ENCODE measurements at places on chromosomes 12 and 14. TPM values are rescaled to one million over a fixed set of nuclear protein-coding genes. Genes with fewer than 3 reads are reported as not detected.

ARHGDIB gene
- total RNA-seq, result 785 TPM

DNA sequence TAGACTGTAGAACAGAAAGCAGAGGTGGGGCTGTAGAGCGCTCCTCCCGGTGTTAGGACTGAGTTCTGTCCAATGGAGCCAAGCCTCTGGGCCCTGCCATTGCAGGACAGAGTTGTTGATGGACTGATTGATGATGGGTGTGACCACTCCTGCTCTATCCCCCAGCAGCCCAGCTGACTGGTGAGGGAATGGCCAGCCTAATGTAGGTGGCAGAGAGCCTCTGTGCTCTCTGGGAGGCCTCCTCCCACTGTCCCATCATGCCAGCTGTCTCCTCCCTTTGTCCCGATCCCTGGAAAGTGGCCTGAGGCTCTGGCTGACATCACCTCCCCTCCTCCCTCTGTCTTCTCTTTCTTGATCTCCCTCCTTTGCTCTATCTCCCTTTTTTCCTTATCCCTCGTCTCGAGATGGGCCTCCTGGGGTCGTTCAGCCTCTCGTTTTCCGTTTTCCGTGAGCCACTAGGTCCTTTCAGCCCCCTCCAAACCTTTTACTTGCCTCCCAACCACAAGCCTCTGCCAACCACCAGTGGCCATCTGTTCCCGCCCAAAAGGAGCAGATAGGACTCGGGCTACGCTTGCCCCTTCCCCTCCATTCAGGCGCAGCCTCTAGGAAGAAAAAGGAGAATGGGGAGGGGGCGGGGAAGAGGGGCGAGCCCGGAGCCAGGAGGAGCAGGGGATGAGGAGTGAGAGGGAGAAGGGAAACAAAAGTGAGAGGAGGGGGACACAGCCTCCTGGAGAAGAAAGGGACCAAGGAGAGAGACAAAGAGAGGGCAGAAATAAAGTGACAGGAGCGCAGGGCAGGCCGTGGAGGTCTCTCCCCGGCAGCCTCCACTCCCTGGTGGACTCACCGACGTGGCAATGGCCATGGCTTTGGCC is 572 bp downstream of the EFS start:
- no peak for DNase-seq

DDX24 gene
- total RNA-seq, result 320 TPM

SERPINA1 gene
- total RNA-seq, result 0.51 TPM

TMEM30B gene
- 0.17 TPM for total RNA-seq

MYH6 gene
- not detected for total RNA-seq

GRCh38 chr14:40889126-40889525 is 717.5 kb upstream of the LRFN5 start:
- no peak for DNase-seq

GRCh38 chr14:45084946-45085346 is 1.0 kb downstream of the PRPF39 start:
- no peak for DNase-seq

- no peak for DNase-seq
Measured at GRCh38 chr12:97306147-97306546, 156.5 kb upstream of the RMST start.

KCNJ8 gene
- not detected for total RNA-seq

- DNase-seq, result no peak
Measured at GRCh38 chr12:5985471-5985870, 40.4 kb upstream of the ANO2 start.

DNA sequence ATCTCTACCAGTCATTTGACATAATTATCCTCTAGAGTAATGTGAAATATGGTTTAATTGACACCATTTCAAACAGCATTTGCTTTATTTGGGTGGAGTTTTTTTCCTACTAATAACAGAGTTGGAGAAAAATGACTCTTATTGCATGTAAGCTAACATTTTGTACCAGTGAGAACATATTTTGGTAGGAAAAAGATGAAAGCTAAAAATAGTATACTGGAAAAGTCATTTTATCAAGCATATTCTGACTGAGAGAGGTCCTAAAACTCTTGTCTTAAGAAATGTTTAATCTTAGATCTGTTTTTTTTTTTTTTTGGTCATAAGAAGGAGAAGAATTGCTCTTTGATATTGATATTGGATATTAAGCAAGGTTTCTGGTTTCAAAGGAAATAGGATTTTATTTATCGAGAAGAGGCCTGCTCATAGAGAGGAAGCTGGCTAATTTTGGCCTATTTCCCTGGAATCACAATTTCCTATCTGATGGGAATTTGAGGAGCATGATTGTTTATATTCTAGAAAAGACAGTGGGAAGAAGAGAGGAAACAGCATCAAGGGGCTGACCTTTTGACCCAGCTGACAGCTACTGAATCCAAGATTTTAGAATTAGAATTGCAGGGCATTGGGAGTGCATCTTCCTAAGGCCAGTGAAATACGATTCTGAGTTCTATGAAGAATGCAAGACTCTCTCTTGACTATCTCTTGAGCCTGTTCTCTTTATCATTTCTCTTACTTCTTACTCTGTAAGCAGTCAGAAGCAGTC is 19.4 kb downstream of the OTOGL start:
- no peak for DNase-seq

ZNF891 gene
- total RNA-seq, result 6.6 TPM

- no peak for DNase-seq
Measured at GRCh38 chr12:120702637-120703036, 7.6 kb upstream of the UNC119B start.

DNA sequence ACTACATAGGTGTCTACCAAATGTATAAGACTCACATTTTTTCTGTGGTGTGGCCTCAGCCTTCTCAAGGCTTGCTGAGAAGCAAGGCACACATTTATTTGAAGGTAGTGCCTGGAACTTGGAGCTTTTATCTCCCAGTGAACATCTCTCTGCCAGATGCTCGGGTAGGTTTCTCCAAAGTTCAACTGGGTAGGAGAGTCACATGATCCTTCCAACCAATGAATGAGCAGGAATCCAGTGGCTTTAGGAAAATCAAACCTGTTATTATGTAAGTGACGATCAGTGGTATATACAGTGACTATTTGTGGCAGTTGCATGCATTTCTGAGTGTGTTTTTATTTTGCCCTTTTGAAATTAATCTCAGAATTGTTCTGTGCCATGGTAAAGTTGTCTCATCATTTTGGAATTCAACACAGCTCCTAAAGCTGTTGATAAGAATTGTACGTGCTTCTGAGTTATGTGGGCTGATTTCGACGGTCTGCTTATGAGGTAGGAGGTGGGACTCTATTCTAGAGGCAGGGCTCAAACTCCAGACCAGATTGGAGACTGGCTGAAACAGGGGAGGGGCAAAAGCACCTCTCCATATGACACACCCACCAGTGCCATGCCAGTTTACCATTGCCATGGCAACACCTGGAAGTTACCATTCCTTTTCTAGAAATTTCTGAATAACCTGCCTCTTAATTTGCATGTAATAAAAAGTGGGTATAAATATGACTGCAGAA is 57.6 kb downstream of the EID3 start:
- DNase-seq, result no peak

DNA sequence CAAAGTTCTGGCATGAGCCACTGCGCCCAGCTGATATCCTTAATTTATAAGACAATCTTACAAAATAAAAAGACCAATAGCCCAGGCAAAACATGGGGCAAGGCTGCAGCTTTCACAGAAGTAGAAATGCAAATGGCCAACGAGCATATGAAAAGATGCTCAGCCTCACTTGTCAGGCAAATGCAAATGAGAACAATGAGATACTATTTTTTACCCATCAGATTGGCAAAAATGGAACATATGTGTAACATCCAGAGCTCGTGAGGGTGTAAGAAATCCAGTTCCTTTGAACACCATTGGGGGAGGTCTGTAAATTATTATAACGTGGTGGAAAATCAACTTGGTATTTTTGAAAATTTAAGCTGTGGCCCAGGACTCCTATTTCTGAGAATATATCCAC is 14.6 kb downstream of the MAP1LC3B2 start:
- no peak for DNase-seq

DNA sequence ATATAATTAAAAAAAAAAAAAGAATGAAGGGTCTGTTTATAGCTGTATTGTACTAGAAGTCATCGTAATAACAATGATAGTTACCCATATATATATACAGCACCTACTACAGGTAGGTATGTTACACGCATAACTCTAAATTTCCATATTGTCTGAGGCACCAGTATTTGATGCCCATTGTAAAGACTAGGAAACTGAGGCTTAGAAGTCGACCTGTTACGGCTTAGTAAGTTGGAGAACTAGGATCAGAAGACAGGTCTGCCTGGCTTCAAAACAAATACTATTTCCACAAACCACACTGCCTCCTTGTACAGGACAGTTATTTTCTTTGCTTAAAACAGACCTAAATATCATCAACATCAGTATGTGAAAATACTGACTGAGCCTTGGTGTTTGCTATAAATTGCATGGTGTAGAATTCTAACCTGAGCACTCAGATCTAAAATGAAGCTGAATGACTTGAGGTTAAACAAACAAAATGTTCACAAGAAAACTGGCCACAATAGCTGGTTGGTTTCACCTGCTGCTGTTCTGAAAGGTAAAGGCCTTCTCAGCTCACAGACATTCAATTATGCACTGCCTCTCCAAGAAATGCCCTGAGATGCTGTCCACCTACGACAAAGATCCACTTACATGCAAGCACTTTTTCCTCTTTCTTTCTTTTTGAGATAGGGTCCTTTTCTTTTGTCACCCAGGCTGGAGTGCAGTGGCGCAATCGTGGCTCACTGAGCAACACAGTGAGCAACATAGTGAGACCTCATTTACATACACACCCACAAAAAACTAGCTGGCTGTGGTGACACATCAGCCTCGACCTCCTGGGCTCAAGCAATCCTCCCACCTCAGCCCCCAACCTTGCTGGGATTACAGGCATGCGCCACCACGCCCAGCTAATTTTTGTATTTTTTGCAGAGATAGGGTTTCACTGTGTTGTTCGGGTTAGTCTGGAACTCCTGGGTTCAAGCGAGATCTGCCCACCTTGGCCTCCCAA is 35.7 kb downstream of the SSH1 start:
- no peak for DNase-seq

- no peak for DNase-seq
Measured at GRCh38 chr14:54936816-54937215, 34.2 kb upstream of the GCH1 start.

- DNase-seq, result no peak
Measured at GRCh38 chr12:11347810-11348209, 37.6 kb upstream of the PRB4 start.
